ENCODE measurements at places on chromosomes 7 and 10.
A peak's percentile ranks its signal among the peaks of the same experiment; 100 is the strongest.

GRCh38 chr7:21902240-21902639 is 43.5 kb downstream of the CDCA7L start:
- DNase-seq, result no peak

GRCh38 chr7:29274146-29275017 is 79.8 kb downstream of the CHN2 start:
- no peak for DNase-seq

DNA sequence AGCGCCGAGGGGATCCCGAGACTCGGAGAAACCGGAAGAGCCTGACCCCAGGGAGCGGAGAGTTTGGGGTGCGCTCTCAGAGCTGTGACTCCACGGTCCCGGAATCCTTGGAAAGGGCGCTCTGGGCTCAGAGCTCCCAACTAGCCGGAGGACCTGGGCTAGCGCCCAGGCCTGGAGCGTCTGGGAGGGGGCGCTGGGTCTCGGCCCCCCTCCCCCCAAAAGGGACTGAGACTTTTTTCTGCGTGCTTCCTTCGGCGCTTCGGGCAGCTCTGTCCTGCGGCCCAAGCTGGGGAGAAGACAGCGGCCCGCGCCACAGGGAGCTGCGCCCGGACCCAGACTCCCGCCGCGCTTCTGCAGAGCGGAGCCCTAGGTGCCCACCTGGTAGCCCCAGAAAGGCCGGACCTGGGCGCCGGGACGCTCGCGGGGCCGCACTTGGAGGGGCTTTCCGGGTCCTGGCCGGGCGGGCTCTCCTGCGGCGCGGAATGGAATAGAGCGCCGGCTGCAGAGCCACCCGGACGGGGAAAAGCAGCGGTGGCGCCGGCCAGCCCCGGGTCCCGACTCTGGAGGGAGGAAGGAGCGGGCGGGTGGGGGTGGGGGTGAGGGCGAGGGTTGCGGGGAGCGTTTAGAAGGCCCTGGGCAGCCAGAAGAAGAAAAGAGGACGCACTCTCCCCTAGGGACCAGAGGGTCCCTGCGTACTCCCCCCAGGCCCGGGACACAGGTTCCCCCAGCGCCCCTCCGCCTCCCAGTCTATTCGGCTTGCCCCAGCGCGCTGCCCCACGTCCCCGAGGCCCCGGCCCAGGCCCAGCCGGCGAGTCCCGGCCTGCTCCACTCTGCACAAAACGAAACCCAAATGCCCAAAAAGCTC is 4.7 kb downstream of the ZNF503 start:
- DNase-seq, result no peak

DNA sequence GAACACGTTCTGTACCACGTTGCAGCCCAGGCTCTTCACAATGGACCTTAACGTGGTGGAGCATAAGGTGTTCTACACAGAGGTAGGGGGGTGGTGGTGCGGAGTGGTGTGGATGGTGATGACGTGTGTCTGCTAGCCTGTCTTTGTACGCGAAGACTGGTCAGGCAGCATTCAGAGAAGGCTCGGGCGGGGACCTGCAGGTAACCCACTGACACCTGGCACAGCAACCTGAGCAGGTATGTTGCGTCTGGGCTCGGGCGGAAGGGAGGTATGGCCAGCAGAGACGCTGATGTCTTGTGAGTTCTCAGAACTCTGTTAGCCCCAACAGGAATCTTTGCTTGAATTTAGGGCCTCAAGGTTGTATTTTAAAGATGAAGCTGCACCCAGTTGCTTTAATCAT is 55.0 kb downstream of the TRRAP start:
- no peak for DNase-seq

DNA sequence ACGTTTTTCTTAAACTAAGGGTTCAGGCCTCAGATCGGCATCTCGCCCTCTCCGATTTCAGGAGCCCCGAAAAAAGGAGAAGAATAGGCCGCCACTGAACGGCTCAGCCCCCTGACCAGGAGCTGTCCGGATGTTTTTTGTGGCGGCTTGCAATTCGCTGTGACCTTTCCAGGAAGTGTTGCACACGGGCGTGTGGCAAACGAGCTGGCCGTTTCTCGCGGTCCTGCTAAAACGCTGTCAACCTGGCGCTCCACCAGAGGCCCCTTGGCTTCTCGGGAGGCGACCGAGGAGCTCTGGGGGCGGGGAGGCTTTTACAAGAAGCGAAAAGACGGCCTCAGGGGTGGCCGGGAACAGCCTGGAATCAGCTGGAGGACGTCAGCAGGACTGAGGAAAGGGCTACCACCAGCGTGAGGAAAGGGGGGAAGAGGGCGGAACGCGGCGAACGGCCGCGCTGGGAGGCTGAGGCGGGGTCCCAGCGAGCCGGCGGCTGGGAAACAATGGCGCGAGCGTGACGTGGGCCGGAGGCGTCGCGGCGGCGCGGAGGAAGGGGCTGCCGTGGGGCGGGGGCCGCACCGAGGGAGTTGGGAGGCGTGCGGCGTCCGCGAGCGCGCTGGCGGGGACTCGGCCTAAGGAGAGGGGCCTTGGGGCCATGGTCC is 493 bp downstream of the NT5C2 start:
- peak; percentile 20 for DNase-seq

GRCh38 chr10:60873758-60874157 is 70.2 kb downstream of the RHOBTB1 start:
- no peak for DNase-seq

GRCh38 chr7:134422638-134423037 is 36.3 kb downstream of the AKR1B1 start:
- DNase-seq, result no peak

DNA sequence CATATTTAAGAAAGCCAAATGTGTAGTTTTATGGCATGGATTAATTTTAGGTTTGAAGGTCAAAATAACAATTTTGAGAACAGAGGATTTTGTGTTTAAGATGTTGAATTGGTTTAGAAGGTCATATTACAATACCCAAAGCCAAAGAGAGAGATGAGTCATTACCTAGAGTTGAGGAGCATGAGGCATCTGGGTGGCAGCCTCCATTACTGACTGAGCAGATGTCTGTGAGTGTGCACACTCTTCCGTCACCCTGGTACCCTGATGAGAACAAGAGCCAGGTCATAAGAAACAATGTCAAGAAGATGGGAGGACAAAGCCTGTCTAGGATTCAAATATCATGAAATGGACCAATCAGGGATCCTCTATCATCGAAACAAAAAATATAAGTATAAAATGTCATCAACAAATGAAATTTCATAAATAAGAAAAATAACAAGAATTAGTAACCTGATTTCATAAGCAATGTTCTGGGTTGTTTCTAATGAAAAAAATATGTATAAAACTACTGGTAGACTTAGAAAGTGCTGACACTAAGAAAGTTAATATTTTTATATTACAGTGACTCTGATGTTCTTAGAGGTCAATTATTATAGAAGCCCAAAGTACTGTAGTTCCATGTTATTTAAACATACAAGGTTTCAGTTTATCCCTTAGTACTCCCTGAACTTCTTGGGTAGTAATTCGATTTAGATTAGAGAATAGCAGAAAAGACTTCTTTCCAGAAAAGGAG is 20.0 kb downstream of the CUBN start:
- no peak for DNase-seq

DNA sequence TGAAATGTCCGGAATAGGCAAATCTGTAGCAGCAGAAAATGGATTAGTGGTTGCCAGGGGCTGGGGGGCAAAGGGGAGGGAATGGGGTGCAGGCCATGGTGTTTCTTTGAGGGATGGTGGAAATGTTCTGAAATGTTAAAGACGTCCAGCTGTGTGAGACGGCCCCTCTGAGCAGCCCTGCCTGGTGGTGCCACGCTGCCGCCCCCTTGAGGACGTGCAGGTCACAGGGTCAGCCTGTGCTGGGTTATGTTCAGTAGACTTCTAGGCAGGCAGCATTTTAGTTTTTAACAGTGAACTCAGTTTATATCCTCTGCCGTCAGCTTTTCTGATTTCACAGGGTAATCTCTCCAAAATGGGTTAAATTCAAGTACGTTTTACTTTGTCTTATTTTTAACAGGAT is 9.4 kb downstream of the NUB1 start:
- DNase-seq, result no peak

DNA sequence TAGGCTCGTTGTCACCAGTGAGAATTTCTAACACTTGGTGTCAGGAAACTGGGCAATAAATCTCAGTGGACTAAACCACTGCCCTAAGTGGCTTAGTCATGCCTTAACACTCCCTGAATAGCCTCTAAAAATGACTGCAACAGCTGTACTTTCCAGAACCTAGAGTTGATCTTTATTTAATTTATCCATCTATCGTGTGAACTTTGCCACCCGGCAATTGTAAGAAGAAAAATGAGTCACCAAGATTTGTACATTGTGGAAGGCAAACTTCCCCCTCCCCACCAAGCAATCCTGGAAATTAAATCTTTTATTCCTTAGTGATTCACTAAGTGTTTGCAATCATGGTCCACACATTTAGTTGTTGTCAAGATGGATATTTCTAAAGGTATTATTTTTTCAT is 47.1 kb downstream of the NXPH1 start:
- no peak for DNase-seq

DNA sequence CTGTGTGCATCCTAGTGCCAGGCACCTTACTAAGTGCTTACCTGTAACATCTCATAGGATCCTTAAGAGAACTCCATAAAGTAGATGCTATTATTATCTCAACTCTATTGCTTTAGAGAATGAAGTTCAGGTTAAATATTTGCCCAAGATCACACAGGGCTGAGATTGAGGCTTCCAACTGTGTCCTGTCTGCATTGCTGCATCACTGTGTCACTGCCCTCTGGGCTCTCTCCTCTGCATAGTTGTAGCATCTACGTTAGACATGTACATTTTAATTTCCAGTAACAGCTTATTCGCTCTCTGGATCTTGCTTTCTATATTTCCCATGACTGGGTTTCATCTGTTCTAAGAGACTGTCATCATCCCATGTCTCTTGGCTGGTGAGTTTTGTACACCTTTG is 63.6 kb upstream of the FZD8 start:
- no peak for DNase-seq

DNA sequence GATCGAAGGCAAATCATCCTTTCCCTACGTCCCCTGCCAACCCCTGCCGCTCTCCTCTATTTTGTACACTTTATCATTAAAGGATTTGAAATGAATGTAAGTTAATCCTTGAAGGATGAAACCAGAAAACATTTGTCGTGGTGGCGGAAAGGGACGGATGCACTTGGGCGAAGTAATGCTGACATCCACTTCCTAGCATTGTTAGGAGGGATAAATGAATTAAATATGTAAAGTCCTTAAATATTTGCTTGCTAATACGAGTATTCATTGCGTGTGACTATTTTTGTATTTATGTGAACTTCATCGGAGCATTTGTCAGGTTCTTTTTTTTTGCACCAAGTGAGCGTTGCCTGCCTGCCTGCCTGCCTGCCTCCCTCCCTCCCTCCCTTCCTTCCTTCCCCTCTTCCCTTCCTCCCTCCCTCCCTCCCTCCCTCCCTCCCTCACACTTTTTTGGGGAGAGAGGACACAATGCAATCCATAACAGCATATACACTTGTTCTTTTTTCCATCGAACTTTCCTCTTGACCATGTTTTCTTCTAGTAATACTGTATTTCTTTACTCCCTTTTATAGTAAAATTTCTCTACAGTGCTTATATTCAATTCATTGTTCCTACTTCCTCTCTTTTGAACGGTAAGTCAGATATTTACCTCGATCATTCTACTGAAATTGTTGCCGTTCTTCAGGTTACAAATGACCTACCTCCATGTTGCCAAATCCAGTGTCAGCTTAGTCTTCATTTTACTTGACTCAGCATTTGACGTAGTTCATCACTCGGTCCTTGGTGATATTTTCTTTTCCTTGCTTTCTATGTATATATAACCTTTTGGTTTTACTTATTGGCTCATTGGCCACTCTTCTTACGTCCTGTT is 831 bp downstream of the CCDC7 start:
- no peak for DNase-seq

- DNase-seq, result no peak
Measured at GRCh38 chr10:88707429-88708155, 1.5 kb downstream of the LIPK start.

DNA sequence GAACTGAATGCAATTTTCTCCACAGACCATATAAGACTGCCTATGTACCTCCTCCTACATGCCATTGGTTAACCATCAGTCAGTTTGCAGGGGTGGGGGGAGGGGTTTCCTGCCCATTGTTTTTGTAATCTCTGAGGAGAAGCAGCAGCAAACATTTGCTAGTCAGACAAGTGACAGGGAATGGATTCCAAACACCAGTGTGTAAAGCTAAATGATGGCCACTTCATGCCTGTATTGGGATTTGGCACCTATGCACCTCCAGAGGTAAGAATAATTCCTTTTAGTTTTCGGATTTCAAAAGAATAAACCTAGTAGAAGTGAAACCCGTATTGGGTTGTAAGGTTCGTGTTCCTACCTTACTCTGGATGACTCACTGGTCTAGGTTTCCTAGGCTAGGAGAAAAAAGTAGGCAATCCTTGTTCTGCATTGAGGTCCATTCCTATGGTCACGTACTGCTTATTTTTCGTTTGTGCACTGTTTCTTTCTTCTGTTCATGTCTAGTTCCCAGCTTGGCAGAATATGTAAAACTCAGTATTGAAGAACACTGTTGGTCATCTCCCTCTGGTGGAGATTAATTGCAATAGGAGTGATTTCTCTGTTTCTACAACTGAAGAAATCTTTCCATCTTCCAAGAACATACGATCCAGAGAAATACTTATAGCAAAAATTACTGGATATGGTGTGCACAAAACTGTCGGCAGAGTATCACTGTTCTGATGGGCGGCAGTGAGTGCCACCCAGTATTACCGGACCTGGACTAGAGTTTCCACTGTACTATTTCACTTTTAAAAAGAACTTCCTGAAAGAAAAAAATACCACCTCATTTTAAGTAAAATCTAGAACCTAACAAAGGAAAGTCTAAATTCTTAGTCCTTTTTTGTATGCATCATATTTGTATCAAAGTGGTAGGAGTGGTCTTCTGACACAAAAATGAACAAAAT is at the start of gene AKR1C3:
AKR1C3 (plus strand) TSS at position 150 of the 941 bp plus-strand sequence; CDS start at position 181, 31 bp downstream.
- DNase-seq, result no peak

- DNase-seq, result no peak
Measured at GRCh38 chr10:86282664-86283465, 83.7 kb downstream of the GRID1 start.

All from stimulated activated CD8-positive, alpha-beta memory T cell treated with anti-CD3 and anti-CD28 coated beads, Interleukin-2, amount 100 ng/mL, for 1 hour (primary cell).